ENCODE measurements at places on chromosomes 6 and 20.
A peak's percentile ranks its signal among the peaks of the same experiment; 100 is the strongest.

GRCh38 chr6:108252055-108252454 lies 8.8 kb downstream of the SNX3 start:
- no peak for DNase-seq

DNA sequence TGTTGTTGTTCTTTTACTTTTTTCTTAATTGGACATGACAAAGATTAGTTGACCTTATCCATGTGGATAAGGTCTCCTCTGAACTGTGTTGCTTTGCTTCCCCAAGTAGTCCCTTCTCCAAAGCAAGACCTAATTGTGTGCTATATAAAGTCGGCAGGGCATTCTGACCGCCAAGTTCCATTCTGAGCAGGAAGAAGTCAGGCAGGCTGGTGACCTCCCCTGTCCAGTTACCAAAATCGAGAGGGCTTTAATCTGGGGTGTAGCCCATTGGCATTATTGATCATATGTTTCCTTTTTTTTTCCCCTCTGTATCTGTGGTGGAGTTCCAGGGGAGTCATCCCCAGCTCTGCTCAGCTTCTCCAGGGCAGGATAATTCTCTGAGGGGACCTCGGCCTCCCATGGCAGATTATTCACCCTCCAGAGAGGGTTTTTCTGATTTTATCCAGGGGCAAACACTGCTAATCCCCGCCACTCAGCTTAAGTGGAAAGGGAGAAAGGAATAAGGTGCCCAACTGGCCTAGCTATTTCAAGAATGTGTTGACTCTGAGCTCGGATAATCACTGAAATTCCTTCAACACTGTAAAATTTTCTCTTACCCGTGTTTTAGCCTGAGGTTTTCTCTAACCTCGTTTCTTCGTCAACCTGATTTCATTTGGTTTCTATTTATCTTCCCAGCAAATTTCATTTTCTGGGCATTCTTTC lies 71.8 kb upstream of the L3MBTL3 start:
- DNase-seq = no peak

DNA sequence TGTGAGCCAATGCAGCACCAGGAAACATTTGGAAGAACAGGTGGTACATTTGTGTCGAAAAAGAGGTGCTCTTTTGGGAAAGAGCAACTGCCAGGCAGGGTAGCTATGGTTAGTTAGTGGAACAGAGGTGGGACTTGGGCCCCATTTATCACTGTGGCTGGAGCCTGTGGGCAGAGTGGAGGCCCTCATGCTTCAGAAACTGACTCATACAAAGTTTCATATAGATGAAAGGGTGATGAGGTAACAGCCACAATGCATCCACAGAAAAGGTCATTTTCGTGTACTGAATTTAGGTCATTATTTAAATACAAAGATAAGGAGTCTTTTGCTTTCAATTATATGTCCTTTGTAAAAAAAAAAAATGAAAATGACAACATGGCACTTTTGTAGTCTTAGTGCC lies 76.4 kb upstream of the HS3ST5 start:
- DNase-seq = no peak

DNA sequence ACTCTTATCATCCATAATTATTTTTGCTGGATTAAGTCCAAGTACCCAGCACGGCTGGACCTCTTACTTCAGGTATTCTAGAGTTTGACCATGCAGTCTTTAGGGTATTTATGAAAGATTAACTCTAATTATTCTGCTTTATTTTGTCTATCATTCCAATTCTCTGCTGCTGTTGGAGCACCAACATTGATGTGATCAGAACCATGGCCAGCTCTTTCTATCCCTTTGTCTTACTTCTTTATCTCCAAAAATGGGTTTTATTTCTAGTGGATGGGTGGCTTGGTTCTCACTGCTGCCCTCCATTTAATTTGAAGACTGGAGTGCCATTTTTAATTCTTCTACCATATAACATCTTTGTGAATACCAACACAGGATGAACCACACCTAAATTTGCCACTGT lies 704.3 kb downstream of the FRK start:
- DNase-seq = no peak

DNA sequence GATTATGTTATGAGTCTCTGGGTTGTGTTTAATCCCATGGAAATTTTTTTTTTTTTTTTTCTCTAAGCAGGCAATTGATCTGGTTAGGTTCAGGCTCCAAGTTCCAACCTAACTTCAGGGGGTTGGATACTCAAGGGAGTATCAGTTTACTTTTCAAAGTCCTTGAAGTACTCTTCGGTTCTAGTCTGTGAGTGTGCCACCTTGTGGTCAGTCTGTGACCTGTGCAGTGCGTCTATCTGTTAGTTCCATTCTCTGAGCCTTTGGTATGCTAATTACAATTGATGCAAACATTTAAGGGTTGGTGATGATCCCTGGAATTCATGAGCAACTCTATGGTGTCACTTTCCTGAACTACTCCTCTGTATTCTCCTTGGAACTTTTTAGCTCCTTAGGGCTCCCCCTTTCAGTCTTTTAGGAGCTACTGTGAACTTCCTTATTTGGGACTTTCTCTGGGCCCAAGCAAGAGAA lies 342.0 kb downstream of the SOX4 start:
- DNase-seq = no peak

GRCh38 chr20:44571362-44571988 lies 10.9 kb upstream of the PKIG start:
- DNase-seq = no peak

GRCh38 chr6:11149551-11149950 lies 38.0 kb upstream of the ERVFRD-1 start:
- no peak for DNase-seq

GRCh38 chr20:38260025-38260377 lies 534 bp downstream of the KIAA1755 start:
- DNase-seq = no peak

GRCh38 chr6:163329991-163330390 lies 84.5 kb upstream of the QKI start:
- DNase-seq = no peak

DNA sequence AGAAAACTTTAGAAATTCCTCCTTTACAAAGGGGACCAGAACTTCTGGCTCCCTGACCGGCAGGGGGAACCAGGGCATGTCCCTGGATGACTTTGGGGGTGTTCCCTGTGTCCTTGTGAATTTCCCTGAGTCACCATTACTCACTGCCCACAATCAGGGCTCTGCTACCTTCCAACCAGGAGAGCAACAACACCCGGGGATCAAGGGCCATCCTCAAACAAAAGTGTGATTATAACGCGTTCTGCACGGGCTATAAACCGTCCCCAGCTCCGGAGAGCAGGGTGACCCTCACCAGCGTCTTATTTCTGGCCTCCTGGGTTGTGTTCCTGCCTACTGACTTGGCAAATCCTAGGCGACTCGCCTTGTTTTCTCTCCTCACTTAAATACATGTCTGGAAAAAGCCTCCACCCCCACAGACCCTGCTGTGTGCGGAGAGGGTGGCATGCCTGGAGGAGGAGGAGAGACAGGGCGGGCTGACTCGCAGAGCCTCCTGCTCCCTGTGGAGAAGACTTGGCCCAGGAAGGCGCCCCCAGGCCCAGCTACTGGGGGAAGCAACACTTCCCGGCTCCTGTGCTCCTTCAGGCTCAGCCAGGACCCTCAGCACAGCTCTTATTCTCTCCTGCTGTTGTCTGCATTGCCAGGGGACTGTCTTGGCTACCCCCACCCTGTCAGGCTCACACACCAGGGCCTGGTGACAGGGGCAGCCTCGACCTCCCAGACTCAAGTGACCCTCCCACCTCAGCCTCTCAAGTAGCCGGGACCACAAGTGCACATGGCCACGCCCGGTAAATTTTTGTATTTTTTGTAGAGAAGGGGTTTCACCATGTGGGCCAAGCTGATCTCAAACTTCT lies 54.1 kb downstream of the FGD2 start:
- DNase-seq = peak; percentile 94

DNA sequence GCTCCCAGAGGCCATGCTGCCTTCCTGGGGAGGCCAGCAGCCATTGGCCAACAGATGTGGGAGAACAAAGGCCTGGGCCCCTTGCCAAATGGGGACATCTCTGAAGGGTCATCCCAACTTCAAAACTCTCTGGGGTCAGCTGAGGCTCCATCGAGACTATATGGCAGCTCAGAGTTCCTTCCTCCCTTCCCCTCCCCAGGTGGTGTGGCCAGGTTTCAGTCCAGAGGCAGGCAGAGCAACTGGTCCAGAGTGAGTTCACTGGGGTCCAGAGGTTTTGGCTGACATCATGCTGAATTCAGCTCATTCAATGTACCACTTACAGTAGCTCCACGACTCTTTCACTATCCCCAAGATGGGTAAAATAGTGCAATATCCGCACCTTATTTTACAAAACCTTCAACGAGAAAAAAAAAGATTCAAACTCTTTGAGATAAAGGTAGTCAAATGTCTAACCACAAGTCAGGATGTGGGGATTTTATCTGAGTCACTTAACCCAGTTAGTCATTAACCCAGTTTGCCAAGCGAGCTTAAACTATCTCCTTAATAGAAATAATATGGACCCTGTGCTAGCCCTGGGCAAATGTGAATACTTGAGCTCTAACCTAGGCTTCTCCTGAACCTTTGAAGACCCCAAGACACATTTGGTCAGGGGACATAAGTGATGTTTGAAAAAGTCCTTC lies 108.4 kb upstream of the PLEKHG1 start:
- DNase-seq = no peak

DNA sequence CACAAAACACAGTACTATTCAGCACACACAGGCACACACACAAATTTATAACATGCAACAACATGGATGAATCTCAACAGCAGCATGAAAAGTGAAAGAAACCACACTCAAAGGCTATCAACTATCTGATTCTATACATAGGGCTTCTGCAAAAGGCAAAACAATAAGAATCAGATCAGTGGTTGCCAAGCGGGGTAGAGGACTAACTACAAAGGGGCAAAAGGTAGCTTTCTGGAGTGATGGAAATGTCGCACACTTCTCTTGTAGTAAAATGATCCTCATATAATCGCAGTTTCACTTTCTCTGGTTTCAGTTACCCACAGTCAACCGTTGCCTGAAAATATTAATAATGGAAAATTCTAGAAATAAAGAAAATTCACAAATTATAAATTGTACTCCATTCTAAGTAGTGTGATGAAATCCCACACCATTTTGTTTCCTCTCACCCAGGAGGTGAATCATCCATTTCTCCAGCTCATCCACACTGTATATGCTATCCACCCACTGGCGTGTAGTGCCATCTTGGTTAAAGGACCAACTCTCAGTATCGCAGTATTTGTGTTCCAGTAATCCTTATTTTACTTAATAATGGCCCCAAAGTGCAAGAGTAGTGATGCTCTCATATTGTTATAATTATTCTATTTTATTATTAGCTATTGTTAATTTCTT lies 12.8 kb upstream of the PLN start:
- DNase-seq = no peak

GRCh38 chr6:29974901-29975560 lies 32.7 kb downstream of the HLA-A start:
- no peak for DNase-seq
